Lower lobe of right lung (tissue), 2 donors: ENCODE measurements at places on chromosomes 2 and 18. TPM values are rescaled to one million over a fixed set of nuclear protein-coding genes. Genes with fewer than 3 reads are reported as not detected.

- no peak overlapping the region for H3K4me3 ChIP-seq
- no peaks in the 10 kb centered on the region for H3K4me1 ChIP-seq
- no peak overlapping the region for H3K27ac ChIP-seq
- no peaks in the 10 kb centered on the region for H3K27me3 ChIP-seq
- H3K36me3 ChIP-seq, result no peaks in the 10 kb centered on the region
These were observed 128.5 kb downstream of the METTL4 start for GRCh38 chr18:2442726-2443275.

The CNGA3 gene
- total RNA-seq, result 0.18 TPM

The SERPINB12 gene
- not detected for total RNA-seq

The FAM228B gene
- total RNA-seq, result 25.4 TPM

The TTLL4 gene
- total RNA-seq, result 30.0 TPM
